ENCODE measurements at places on chromosomes 16 and 17. TPM values are rescaled to one million over a fixed set of nuclear protein-coding genes. Genes with fewer than 3 reads are reported as not detected.

GRCh38 chr17:10061111-10061845 lies 137.1 kb downstream of the GAS7 start:
- no peak overlapping the region for H3K4me3 ChIP-seq
- no peak for DNase-seq
- no peaks in the 10 kb centered on the region for H3K27me3 ChIP-seq
- H3K36me3 ChIP-seq: peaks cover 6% of the 10 kb centered on the region
- no peak overlapping the region for H3K27ac ChIP-seq
- H3K4me1 ChIP-seq: peaks cover 21% of the 10 kb centered on the region

GRCh38 chr16:379183-379960 lies 2.4 kb downstream of the PGAP6 start:
- peak overlapping the region; percentile 79 for H3K4me3 ChIP-seq
- H3K4me1 ChIP-seq: peaks cover 28% of the 10 kb centered on the region
- peak; percentile 83 for DNase-seq
- no peak overlapping the region for H3K27ac ChIP-seq
- peaks cover 4% of the 10 kb centered on the region for H3K36me3 ChIP-seq

DNA sequence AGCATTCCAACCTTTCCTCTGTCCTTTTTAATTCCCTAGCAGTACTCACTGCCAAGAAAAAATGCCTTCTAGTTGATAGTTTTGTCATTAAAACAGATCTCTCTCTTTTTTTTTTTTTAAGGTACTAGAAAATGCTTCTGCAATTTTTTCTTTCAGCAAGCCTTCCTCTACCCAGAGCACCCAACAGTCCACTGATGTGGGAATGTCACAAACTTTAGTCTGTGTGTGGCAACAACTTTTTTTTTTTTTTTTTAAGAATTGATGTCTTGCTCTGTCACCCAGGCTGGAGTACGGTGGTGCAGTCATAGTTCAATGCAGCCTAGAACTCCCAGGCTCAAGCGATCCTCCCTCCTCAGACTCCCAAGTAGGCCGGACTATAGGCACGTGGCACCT lies 34.7 kb downstream of the CDRT15 start:
- no peaks in the 10 kb centered on the region for H3K27me3 ChIP-seq
- H3K4me3 ChIP-seq: no peak overlapping the region
- DNase-seq: no peak
- peaks cover 17% of the 10 kb centered on the region for H3K4me1 ChIP-seq

DNA sequence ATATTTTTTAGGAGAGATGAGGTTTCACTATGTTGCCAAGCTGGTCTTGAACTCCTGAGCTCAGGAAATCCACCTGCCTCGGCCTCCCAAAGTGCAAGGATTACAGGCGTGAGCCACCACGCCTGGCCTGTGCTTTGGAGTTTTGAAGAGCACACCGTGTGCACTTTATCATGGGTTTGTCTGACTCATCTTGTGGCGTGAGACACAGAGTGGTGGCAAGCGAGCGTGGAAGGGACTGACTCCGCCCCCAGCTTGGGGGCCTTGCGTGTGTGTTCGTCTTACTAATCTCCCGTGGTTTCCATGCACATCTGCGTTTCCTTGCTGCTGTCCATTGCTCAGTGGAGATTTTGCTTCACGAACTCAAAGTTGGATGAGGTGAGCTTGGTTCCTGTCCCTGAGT lies 22.9 kb downstream of the CRAMP1 start:
- H3K4me3 ChIP-seq: no peak overlapping the region
- no peaks in the 10 kb centered on the region for H3K27me3 ChIP-seq
- DNase-seq: no peak
- no peak overlapping the region for H3K27ac ChIP-seq
- H3K36me3 ChIP-seq: peaks cover 44% of the 10 kb centered on the region
- no peaks in the 10 kb centered on the region for H3K4me1 ChIP-seq

Gene HOXB7
- total RNA-seq: 0.14 TPM

Gene GPT2
- total RNA-seq: 61.0 TPM

DNA sequence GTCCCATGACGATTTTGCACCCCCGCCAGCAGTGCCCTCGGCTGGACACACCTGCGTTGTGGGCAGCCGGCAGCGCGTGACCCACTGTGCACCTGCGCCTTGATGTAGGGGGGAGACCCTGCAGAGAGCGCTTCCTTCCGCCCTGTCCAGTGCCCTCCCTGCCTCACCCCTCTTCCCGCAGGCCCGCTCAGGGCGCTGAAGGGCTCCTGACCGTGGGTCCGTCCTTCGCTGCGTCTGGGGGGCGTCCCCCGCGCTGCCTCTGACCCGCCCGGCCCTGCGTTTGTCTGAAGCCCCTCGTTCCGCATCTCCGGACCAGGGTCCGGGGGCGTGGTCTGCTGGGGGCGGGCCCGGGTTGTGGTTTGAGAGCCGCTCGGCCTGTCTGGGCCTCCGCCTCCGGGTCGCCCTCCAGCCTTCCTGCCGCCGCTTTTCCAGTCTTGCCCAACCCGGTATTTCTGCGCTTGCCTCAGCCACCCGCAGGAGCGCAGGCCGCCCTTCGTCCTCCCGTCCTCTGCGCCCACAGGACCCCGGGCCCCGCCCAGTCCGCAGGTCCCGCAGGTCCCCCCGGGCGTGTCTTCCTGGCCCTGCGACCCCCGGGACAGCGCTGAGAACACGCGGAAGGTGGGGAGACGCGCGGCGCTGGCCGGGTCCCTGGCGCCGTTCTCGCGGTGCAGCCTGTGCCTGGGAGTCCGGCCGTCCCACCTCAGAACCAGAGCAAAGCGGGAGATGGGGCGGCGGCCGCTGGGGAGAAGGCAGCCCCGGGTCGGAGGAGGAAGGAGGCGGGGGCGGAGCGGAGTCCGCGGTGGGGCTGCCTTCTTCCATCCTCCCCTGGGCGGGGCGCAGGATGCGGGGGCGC lies 4.0 kb upstream of the IL17C start:
- DNase-seq: peak; percentile 87
- H3K36me3 ChIP-seq: peaks cover 10% of the 10 kb centered on the region
- H3K27me3 ChIP-seq: peaks cover 10% of the 10 kb centered on the region
- H3K4me1 ChIP-seq: peaks cover 35% of the 10 kb centered on the region
- H3K4me3 ChIP-seq: peak overlapping the region; percentile 69

GRCh38 chr17:32299580-32300164 lies 34.0 kb downstream of the RHBDL3 start:
- DNase-seq: no peak
- peak overlapping the region; percentile 29 for H3K27ac ChIP-seq
- no peaks in the 10 kb centered on the region for H3K36me3 ChIP-seq
- H3K4me3 ChIP-seq: no peak overlapping the region

GRCh38 chr16:12542818-12543699 lies 260.6 kb downstream of the CPPED1 start:
- H3K4me3 ChIP-seq: no peak overlapping the region
- no peak overlapping the region for H3K27ac ChIP-seq
- no peaks in the 10 kb centered on the region for H3K36me3 ChIP-seq
- H3K27me3 ChIP-seq: no peaks in the 10 kb centered on the region
- peaks cover 19% of the 10 kb centered on the region for H3K4me1 ChIP-seq
- no peak for DNase-seq

Gene GDPD3
- 2.5 TPM for total RNA-seq

GRCh38 chr16:88289561-88289960 lies 93.2 kb upstream of the ZNF469 start:
- H3K27ac ChIP-seq: no peak overlapping the region
- H3K4me1 ChIP-seq: no peaks in the 10 kb centered on the region
- no peak for DNase-seq
- H3K36me3 ChIP-seq: peaks cover 10% of the 10 kb centered on the region

DNA sequence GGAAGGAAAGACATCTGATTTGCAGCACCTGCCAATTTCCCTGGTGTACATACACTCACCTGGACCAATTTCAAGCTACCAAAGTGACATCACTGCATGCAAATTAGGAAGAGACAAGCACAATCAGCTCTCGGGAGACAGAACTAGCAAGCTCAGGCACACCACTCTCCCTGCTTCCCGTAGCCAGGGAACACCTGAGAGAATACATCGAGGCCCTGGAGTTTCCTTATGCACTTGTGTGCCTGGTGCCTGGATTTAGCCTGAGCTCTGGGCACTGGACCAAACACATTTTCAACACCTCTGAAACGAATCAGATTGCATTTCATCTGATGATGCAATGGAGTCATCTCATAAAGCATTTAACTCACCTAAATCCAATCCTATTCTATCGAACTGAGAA lies 110.5 kb downstream of the HS3ST2 start:
- H3K4me1 ChIP-seq: peaks cover 10% of the 10 kb centered on the region
- no peak for DNase-seq
- no peaks in the 10 kb centered on the region for H3K36me3 ChIP-seq
- no peak overlapping the region for H3K27ac ChIP-seq
- no peak overlapping the region for H3K4me3 ChIP-seq
- no peaks in the 10 kb centered on the region for H3K27me3 ChIP-seq

Gene PTX4
- total RNA-seq: 0.18 TPM

GRCh38 chr17:58092797-58093385 lies 9.7 kb downstream of the DYNLL2 start:
- no peak overlapping the region for H3K27ac ChIP-seq
- no peak overlapping the region for H3K4me3 ChIP-seq
- H3K36me3 ChIP-seq: peaks cover 44% of the 10 kb centered on the region
- DNase-seq: no peak
- H3K4me1 ChIP-seq: no peaks in the 10 kb centered on the region

Gene GLIS2
- 19.5 TPM for total RNA-seq

DNA sequence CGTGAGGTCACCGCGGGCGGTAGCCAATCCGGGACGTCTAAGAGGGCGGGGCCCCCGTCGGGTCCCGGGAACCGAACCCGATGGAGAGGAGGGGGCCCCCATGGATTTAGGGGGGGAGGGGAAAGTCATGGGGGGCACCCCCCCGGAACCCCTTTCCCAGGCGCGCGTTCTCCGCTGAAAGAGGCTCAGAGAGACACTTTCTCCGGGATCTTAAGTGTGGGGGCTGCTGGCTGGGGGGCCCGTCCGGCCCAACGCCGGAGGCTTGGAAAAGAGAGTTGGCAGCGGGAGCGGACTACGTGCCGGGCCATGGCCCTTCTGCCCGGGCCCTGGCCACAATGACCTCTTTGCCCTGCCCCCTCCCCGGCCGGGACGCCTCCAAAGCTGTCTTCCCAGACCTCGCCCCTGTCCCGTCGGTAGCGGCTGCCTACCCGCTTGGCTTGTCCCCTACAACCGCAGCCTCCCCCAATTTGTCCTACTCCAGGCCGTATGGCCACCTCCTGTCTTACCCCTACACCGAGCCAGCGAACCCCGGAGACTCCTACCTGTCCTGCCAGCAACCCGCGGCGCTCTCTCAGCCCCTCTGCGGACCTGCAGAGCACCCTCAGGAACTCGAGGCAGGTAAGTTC lies at the start of gene DLX4:
TSS of gene DLX4 (plus strand) at position 57 of the 626 bp plus-strand sequence. CDS start at position 336, 279 bp downstream.
- peaks cover 44% of the 10 kb centered on the region for H3K4me1 ChIP-seq
- H3K4me3 ChIP-seq: peak within 1 kb of the TSS; percentile 93
- peaks cover 99% of the 10 kb centered on the region for H3K27me3 ChIP-seq
- peak within 1 kb of the TSS; percentile 95 for H3K27ac ChIP-seq

- H3K4me3 ChIP-seq: no peak overlapping the region
- DNase-seq: no peak
- peaks cover 17% of the 10 kb centered on the region for H3K4me1 ChIP-seq
These were observed 35.5 kb upstream of the PHB1 start for GRCh38 chr17:49450181-49450580.

GRCh38 chr17:59149051-59149450 lies 5.9 kb downstream of the SKA2 start:
- H3K4me3 ChIP-seq: no peak overlapping the region
- no peak overlapping the region for H3K27ac ChIP-seq
- no peaks in the 10 kb centered on the region for H3K27me3 ChIP-seq
- no peak for DNase-seq
- peaks cover 32% of the 10 kb centered on the region for H3K4me1 ChIP-seq

Gene BCAR1
- 88.6 TPM for total RNA-seq

DNA sequence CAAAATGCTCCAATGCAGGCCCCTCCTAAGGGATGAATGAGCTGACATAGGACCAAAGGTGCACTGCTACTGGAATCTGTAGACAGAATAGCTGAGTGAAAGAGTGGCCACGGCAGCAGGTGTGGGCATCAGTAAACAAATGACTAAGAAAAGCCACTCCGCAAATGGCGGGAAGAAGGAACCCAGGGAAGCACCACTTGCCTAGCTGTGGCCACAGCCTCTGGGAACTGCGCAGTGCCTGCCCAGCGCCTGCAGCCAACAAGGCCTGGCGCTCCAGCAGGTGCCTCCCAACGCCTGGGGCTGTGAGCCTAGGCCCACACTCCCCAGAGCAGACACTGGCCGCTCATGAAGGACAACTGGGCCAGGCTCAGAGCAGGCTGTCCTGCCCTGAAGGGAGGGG lies 11.8 kb downstream of the PEMT start:
- no peaks in the 10 kb centered on the region for H3K27me3 ChIP-seq
- DNase-seq: no peak
- peak overlapping the region; percentile 21 for H3K27ac ChIP-seq
- H3K4me3 ChIP-seq: no peak overlapping the region
- H3K4me1 ChIP-seq: 0 out of 2 replicates have a peak, but pooled peaks cover 4% of the 10 kb centered on the region

GRCh38 chr16:24761526-24761925 lies 32.1 kb downstream of the TNRC6A start:
- H3K4me1 ChIP-seq: peaks cover 4% of the 10 kb centered on the region
- no peaks in the 10 kb centered on the region for H3K27me3 ChIP-seq
- H3K36me3 ChIP-seq: peaks cover 25% of the 10 kb centered on the region
- no peak overlapping the region for H3K4me3 ChIP-seq

DNA sequence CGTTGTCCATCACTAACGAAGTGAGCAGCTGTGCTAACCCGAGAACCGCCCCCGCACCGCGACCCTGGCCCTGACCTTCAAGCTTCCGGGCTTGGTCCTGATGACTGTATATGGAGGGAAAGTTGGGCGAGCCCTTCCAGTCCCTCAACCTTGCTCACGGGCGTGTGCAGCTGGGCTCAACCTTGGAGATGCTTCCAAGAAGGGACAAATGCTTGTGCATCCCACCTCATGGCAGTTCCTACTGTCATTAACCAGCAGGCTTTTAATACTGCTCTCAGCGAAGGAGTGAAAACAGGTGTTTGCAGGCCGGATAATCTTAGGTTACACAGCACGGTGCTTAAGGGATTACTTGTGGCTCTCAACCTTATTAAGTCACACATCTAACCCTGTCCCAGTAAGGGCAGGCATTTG lies 33.5 kb downstream of the SRL start:
- no peaks in the 10 kb centered on the region for H3K36me3 ChIP-seq
- H3K27ac ChIP-seq: no peak overlapping the region
- H3K27me3 ChIP-seq: no peaks in the 10 kb centered on the region
- H3K4me1 ChIP-seq: no peaks in the 10 kb centered on the region
- H3K4me3 ChIP-seq: no peak overlapping the region

GRCh38 chr16:23833960-23834685 lies 1.7 kb upstream of the PRKCB start:
- peaks cover 22% of the 10 kb centered on the region for H3K4me1 ChIP-seq
- DNase-seq: no peak
- peaks cover 4% of the 10 kb centered on the region for H3K36me3 ChIP-seq
- H3K4me3 ChIP-seq: no peak overlapping the region

Gene TPSD1
- total RNA-seq: 0.31 TPM

Gene ACAP1
- total RNA-seq: 60.6 TPM

- H3K4me3 ChIP-seq: no peak overlapping the region
- H3K4me1 ChIP-seq: no peaks in the 10 kb centered on the region
- no peak overlapping the region for H3K27ac ChIP-seq
- H3K27me3 ChIP-seq: no peaks in the 10 kb centered on the region
- no peaks in the 10 kb centered on the region for H3K36me3 ChIP-seq
- DNase-seq: no peak
These were observed 23.5 kb downstream of the ORC6 start for GRCh38 chr16:46712911-46713310.

Measured in WTC11 (cell line).